SW 1271 (cell line): ENCODE measurements at places on chromosomes 5 and 9.

DNA sequence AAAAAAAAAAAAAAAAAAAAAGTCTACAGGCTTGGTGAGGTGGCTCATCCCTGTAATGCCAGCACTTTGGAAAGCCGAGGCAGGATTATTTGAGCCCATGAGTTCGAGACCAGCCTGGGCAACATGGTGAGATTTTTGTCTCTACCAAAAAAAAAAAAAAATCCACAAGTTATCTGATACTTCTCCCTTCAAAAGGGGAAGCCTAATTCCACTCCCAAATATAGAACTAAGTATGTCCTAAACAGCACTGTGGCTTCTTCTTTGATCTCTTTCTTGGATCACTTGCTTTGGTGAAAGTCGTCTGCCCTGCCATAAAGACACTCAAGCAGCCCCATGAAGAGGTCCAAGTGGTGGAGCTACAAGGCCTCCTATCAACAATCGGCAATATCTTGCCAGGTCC is 18.8 kb upstream of the STING1 start:
- DNase-seq = no peak

DNA sequence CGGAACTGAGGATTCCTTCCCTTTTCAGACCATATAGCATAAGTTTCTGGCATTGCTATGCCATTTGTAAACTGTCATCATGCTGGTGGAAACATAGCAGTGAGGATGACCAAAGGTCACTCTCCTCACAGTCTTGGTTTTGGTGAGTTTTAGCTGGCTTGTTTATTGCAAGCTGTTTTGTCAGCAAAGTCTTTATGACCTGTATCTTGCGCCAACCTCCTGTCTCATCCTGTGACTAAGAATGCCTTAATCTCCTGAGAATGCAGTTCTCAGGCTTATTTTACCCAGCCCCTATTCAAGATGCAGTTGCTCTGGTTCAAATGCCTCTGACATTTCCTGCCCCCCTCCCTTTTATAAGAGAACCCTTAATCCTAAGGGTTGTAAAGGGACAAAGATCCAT is 26.7 kb upstream of the GRIA1 start:
- no peak for DNase-seq

- no peak for DNase-seq
These were observed 379 bp upstream of the TICAM2 start for GRCh38 chr5:115602591-115603125.

GRCh38 chr5:73174100-73174815 is 1.3 kb downstream of the TMEM174 start:
- DNase-seq = no peak

- no peak for DNase-seq
These were observed 152.7 kb downstream of the ATP10B start for GRCh38 chr5:160699301-160699700.

DNA sequence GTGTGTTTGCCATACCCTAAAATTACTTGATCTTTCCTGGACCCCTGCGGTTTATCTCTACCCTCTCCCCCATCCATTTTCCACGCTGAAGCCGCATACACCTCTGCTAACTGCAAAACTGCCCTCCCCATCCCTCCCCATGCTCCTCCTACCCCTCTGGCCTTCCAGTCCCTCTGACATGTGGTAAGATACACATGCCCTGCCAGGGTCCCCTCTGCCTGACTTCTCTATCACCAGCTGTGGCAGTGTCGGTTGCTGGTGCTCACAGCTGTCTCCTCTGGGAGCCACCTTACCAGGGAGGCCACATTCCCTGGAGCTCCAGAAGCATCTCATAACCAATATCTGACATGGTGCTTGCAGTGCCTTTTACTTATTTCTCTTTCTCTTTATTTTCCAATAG is 58.9 kb upstream of the COL15A1 start:
- DNase-seq = no peak

DNA sequence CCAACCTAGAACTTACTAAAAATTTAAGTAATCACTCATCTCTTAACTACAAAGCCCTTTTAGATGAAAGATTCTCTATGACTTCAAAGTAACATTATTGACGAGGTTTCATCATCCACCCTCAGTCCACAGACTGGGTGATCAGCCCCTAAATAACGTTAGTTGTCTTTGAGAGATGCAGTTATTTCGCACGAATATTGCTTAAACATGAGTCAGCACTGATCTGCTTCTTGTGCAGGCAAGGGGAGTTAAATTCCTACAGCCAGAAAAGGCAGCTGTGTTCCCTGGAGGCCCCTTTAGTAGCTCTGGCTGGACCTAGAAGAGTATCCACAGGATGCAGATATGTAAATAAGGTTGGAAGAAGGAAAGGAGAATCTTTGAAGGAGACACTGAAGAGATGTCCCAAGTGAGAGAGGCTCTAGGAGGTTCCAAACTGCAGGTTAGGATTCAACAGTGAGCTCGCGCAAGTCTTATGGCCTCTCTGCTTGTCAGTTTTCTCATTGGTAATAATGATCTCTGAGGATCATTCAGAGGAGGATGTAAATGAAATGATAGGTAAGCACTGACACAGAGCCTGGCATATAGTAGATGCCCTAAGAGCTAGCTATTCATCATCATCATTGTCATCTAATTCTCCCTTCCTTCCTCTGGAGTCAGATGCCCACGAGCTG is 122.2 kb upstream of the MAN2A1 start:
- DNase-seq = no peak

DNA sequence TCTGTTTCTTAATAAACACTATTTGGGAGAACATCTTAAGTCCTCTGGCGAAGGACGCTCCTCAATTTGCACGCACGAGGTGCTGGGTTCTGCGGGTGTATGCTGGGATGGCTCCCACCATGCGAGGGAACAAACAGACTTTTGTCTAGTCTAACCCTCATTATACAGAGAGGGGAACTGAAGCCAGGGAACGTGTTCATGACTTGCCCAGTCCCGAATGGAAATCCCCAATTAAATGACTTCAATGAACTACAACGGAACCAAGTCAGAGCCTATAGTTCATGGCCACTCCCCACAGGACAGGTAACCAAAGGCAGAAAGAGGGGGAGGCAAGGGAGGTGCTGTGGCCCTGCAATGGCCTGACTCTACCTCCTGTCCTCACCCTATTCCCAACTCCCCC is 9.3 kb downstream of the TLE1 start:
- DNase-seq = no peak

- no peak for DNase-seq
These were observed 151.7 kb upstream of the ZNF366 start for GRCh38 chr5:72658761-72659540.

DNA sequence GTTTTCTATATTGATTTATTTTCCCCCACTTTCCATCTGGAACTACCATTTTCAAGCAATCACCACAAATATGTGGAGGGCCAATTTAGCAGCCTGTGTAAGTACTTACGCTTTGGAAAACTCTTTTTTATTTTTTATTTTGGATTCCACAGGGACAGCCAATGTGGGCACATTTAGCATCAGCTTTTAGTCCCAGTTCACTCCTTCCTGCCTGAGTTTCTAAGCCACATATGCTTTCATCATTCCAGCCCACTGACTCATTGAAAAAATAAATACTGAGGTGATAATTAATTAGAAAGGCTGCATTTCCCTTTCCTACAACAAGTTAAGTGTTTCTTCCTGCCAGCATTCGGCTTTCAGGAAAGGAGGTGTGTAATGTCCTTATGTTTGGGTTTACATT is 76.8 kb downstream of the TMEM167A start:
- no peak for DNase-seq

- DNase-seq = no peak
These were observed 4.1 kb downstream of the PTCD2 start for GRCh38 chr5:72324189-72324825.

- no peak for DNase-seq
These were observed 5.8 kb upstream of the NUP214 start for GRCh38 chr9:131119600-131119999.

DNA sequence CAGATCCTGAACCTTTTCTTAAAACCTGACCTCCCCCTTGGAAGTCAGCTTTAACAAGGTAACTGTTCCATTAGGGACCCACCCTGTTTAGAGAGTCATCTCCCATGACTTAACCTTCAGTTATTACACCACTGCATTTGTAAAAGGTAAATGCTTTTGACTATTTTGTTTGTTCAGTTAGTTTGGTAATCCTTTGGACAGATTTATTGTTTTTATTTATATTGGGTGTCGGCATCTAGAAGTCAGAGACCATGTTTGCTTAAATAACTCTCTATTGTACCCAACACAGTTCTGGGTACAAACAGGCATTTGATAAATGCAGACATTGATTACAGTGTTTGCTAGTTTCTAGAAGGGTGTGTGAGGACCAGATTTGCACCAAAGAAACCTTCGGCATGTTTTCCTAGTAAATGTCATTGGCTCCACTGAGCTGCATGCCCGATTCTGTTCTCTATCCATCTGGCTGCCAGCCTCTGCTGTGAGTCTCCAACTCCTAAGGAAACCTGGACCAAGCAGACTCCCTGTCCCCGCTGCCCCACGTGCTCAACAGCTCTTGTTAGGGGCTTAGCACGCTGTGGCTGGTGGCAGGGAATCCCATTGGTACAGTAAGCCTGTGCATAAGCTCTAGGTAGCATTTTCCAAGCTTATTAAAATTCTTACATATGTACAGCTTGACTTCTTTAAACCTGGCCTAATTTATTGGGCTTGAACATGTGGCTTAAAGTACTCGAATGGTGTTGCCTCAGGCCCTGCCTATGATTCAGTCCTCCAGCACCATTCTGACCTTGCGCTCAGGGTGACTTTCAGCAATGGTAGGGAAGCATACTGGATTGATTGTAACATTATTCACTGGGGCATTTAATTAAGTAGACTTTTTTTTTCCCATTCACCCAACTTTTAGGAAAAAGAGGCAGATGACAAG is 6.6 kb downstream of the PCBD2 start:
- DNase-seq = no peak

- no peak for DNase-seq
These were observed 193.3 kb downstream of the TMEM38B start for GRCh38 chr9:105887679-105888078.

GRCh38 chr5:37844009-37844408 is 4.2 kb upstream of the GDNF start:
- DNase-seq = no peak

DNA sequence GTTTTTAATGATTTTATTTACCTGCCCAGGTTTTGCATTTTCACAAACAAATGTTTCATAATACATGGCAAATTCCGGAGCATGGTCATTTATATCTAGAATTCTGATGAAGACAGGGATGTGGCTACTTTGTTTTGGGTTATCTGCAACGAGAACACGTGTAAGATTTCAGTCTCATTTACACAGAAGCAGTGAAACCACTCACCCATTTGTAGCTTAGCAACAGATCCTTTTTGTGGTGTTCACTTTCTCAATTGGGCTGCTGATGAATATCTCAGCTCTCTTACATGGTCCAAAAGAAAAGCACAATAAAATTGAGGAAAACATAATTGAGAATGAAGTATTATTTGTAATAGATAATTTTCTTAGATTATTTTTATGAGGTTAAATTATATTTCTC is 148.6 kb downstream of the CDH9 start:
- no peak for DNase-seq

DNA sequence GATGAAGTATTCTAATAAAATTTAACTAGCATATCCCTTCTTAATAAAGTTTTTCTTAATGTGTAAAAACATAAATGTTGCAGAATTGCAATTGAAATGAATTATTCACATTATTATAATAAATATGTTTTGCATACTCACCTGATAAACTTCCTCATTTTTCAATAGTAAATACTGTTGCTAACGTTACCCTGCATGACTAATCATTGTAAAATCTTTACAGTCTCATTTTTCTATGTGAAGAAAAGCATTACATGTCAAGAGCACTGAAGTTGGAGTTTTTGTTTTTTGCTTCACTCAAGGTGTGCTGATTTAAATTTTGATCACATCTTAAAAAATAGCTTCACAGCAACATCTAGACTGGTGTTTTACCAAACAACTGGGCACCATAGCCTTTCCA is 157.2 kb upstream of the CDH18 start:
- no peak for DNase-seq

DNA sequence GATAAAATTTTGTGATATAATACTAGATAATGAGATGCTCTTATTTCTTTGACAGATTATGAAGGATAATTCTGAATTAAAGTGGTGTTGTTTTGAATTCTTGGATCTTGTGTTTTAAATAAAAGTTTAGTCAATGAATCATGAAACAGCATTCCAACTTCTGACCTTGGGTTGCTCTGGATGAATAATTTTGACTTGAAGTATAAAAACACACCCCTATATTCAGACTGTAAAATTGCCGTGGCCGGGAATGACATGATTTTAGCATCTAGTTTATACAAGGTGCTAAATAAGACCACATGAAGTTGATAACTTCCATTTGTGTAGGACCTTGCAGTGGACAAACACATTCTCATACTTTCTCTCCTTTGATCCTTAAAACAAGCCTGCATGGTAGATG is 67.2 kb upstream of the DAP start:
- no peak for DNase-seq

- DNase-seq = no peak
These were observed 291.2 kb downstream of the PRELID2 start for GRCh38 chr5:145543968-145544367.

DNA sequence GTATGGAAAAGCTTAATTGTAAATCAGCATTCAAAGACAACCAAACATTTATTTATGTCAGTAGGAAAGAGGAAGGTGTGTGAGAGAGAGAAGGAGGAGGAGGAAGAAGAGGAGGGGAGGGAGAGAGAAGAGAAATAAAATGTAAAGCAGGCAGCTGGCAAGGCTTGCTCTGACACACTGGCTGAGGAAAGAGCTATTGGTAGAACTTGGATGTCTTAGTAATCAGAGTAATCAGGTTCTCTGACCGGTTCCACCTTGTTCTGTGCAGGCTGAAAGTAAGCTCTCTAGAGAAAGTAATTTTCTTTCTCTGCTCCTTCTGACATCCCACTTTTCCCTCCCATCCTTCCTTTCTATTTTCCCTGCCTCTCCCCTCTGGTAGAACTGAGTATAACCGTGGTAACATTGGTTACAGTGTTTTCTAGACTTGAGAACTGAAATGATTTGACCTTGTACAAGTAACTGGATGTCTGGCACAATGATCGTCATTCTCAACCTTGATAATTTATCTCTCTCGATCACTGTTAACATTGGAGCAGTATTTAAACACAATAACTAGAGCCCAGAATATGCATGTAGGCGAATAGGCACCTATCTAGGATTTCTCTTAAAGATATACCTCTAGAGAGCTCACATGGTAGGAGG is 33.3 kb downstream of the TLE4 start:
- DNase-seq = no peak

DNA sequence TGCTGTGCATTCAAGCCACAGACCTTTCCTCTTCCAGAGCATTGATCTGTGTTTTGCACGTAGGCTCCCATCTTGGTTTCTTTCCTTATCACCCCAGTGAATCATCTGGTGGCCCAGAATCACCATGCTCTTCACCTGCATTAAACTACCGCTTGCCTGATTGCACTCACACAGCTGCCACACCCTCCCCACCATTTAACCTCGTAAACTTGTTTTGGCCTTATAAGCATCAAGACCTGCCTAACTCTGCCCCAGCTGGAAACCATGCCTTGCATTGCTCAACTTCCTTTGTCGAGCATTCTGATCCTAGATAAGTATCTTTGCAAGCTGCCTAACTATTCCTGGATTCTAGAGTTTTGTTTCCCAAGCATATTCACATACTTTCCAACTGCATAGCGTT is 369.6 kb upstream of the SEMA6A start:
- no peak for DNase-seq

- DNase-seq = no peak
These were observed 116.7 kb downstream of the WNK2 start for GRCh38 chr9:93300585-93301081.
